Naive thymus-derived CD8-positive, alpha-beta T cell (primary cell): ENCODE measurements at places on chromosomes 11 and 22. TPM values are rescaled to one million over a fixed set of nuclear protein-coding genes. Genes with fewer than 3 reads are reported as not detected.

The OR6A2 gene
- total RNA-seq = not detected

The SSTR3 gene
- 13.7 TPM for total RNA-seq

The PARVB gene
- total RNA-seq = 7.0 TPM

The APOA5 gene
- not detected for total RNA-seq

The KCNJ5 gene
- total RNA-seq = not detected
